ENCODE measurements at places on chromosomes 13 and 19.

DNA sequence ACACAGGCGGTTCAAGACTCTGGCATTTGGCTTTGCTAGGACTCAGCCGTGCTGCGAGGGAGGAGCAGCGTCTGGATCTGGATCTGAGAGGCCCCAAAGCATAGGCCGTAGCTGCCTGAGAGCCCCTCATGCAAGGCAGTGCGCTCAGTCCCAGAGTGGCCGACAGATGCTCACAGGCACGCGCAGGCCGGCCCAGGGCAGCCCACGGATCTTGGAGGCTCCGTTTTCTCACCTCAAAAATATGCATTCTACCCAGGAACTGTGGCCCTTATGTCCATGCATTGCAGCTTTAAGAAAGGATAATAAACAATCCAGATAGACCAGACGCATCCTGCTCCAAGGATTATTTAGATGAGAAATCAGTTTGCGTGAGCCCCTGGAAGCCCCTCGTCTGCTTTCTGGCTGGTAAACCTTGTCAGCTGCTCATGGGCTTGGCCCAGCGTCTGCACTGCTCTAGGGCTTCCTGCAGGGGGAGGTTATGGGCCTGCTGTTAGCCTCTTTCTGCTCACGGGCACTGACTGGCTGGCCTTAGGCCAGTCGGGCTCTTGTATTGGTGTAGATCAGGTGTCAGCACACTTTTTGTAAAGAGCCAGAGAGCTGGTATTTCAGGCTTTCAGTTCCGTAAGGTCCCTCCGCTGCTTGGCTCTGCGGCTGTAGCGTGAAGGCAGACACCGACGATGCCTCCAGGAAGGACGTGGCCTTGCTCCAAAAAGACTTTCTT, 24.2 kb downstream of the TEX29 start:
- no peak for DNase-seq

GRCh38 chr13:27125357-27126282, 46.0 kb downstream of the USP12 start:
- no peak for DNase-seq

GRCh38 chr13:19908350-19908986, 45.0 kb upstream of the ZMYM5 start:
- DNase-seq = no peak

DNA sequence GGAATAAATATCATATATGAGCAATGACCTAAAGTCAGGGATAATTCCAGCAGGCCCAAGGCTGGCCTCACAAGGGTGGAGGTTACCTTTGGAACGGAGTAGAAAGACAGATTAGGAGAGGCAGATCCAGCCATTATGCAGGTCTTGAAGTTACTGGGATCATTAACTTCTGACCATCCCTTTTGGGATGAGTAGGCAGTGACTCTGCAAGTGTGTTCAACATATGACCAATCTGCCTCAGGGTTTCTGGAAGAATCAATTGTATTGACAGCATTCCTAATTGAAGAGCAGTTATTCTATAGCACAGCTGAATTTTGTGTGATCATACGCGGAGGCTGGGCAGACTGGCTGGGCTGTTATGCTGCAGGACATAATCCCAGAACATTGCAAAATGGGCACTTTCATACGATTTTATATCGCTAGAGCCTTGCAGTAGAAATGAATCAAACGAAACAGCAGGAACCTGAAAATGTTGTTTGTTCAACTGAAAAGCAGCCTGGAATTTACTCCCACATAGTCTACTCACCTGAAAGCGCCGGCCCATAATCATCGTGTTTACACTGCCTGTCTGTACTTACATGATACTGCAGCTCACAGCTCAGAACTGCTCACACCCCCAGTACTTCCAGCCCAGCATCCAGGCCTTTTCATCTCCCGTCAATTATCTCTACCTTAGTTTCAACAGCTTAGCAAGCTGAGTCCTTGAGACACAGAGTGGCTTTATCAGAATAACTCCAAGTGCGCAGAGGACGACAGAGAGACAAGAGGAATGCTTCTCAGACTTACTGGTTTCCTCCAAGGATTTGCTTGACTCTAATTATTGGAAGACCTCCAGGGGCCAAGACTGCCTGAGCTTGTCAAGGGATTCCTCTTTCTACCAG, 556.1 kb downstream of the EFNB2 start:
- no peak for DNase-seq

DNA sequence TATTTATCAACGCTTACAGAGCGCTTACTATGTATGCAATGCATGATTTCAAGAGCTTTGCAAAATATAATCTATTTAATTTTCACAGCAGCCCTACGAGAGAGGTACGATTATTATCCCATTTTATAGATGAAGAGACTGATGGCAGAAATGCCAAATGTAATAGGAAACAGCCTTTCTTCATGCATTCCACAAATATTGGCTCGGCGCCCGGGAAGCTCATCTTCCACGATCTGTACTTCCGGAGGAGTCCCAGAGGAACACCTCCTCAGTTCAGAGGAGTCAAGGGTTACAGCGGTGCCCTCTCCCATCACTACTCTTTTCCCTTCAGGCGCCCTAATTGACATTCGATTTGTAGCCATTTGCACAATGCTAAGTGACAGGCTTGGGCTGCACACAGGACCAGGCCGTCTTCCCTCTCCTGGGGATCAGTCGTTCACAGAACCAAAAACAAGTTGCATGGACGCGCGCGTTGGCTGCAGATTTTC, 1.1 kb upstream of the ARHGAP35 start:
- DNase-seq = no peak

DNA sequence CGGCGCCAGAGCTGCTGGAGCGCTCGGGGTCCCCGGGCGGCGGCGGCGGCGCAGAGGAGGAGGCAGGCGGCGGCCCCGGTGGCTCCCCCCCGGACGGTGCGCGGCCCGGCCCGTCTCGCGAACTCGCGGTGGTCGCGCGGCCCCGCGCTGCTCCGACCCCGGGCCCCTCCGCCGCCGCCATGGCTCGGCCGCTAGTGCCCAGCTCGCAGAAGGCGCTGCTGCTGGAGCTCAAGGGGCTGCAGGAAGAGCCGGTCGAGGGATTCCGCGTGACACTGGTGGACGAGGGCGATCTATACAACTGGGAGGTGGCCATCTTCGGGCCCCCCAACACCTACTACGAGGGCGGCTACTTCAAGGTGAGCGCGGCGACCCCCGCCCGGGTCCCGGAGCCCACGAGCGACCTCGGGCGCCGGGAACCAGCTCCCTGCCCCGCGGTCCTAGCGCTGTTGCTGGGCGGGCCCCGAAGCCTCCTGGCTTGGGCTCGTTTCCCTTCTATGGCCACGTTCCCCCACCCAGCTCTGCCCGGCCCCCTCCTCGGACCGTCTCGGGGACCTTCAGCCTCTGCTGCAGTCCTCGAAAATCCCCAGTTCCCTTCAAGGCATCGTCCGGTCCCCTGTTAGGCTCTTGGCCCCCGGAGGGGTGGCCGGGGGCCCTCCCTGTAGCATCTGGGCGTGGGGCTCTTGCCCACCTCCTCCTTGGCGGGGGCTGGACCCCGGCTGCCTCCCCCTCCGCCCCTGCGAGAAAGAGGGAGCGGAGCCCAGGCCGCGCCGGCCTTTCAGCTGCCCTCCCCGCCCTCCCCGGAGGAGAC, at the start of gene CDC34:
Gene CDC34, plus strand, starts transcription at position 8 of the 808 bp plus-strand sequence. Its CDS starts 172 bp downstream, at position 180.
- DNase-seq = no peak

DNA sequence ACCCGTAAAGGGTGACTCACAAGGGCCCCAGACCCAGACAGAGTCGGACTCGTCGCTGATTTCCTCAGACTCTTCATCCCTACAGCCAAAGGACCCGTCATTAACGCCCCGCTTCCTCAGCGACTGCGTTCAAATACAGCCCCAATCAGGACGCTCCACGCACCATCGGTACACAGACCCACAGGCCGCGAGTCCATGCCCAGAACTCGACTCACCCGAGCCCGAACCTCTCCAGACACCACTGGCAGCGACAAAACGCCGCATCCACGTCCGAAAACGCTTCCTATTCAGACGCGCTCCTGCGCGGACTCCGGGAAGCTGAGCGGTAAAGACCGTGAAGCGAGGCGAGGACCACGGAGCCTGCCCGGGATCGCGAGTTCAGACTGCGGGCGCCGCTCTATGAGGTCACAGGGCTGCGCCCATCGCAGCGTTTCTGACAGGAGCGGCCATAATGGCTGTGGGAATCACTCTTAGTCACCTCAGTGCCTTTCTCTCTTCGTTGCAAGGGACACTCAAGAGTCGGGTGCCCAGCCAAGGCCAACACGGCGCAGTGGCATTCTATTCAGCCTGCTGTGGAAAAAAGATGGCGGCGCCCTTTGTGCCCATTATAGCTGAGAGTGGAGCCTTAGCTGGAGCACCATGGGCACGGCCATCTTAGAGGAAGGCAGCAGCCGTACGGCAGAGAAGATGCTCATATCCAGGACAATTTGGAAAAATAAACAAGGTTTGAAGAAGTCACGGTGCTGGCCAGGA, at the start of gene ZNF614:
Gene ZNF614, minus strand, starts transcription at position 353 of the 753 bp plus-strand sequence. CDS start 2,634 bp downstream, outside the sequence.
- DNase-seq = peak; percentile 79

- DNase-seq = no peak
These were observed 641.0 kb upstream of the ARGLU1 start for GRCh38 chr13:107208889-107209288.

DNA sequence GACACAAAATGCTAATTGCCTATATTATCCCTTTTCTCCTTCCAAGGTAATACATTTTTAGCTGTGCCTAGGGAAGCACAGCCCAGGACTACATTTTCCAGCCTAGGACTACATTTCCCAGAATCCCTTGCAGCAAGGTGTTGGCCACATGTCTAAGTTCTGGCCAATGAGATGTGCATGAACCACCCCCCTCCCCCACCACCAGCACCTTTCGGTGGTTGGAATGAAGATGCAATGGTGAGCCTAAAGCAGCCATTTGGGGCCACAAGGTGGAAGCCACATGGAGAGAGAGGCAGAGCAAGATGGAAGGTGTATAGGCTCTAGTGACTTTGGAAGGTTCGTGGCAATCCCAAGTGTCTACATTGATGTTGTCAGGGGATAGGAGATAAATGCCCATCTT, 16.2 kb downstream of the UNC13A start:
- DNase-seq = no peak

GRCh38 chr13:50629497-50629896, 214.0 kb downstream of the DLEU7 start:
- DNase-seq = no peak

DNA sequence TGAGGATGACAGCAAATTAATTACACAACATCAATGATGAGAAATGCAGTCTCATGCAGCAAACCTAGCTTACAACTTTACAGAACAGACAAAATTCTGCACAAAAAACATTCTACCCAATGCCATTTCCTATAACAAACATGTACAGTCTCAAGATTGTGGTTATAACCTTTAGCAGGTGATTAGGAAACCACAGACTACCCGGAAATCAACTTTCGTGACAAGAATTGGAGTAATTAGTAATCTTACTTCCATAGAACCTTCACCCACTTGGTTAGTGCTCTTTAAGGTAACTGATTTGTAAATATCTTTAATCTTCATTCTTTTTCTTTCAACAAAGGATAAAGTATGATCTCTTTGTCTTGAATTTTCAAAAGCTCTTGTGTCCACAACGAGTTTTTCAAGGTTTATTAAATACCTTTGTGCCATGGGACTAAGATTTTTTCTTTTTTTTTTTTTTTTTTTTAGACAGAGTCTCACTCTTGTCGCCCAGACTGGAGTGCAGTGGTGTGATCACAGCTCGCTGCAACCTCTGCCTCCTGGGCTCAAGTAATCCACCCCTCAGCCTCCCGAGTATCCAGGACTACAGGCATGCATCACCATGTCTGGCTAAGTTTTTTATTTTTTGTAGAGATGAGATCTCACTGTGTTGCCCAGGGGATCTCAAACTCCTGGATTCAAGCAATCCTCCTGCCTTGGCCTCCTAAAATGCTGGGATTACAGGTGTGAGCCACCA, 78.8 kb downstream of the MAP4K1 start:
- DNase-seq = no peak

- DNase-seq = no peak
These were observed 97.4 kb downstream of the ARHGEF7 start for GRCh38 chr13:111212517-111212873.
